NCI-H1930 (cell line): ENCODE measurements at places on chromosomes 1 and 21.

- no peak for DNase-seq
These were observed 57.8 kb downstream of the MROH9 start for GRCh38 chr1:170993151-170993550.

DNA sequence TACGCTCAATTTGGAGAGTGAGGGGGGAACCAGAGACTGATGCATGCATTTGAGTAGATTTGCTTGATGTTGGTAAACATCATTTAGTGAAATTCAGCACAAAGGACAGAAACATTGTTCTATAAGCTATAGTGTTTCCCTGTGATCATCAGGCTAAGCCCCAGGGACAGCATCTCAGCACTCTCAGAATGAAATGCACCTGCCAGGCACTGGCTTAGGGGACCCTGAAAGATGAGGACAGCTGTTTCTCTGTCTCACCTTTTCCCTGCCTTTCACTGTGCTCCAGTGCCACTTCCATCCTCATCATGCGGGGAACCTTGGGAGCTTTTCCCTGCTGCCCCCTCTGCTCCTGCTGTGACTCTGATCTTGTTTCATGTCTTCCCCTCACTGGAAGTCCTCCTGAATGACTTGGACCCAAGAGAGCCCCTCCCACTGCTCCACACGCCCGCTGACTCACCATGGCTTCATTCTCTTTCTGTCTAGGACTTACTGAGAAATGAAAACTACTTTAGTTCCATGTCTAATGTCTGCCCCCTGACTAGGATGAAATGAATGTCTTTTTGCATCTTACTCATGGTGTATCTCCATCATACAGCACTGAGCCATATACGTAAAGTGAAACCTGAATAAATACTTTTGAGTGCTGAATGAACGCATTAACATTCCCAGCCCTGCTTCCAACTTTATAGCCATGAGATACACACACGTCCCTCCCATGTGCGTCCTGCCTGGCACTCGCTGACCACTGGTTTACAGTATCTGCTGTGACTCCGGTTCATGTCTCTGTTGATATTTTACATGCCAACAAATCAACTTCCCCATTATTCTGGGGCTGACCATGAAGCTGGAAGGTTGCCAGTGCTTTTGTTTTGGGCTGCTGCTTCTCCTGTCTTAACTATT is 182.0 kb downstream of the PCP4 start:
- peak; percentile 30 for DNase-seq

DNA sequence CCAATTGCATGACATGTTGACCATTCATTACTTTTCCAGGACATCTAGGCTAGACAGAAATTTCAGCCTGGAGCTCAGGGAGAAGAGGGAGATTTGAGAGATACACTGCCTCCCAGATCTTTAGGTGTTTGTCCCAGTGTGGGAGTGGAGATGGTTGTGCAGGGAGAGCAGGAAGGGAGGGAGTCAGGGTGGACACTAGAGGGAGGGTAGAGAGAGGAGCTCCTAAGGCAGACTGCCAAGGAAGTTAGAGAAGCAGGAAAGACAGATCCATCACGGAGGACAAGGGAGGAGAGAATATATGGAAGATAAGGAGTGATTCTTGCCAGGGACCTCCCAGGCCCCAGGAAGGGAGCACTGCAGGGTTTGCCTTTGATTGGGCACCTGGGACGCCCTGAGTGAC is 8.7 kb downstream of the CDCA8 start:
- no peak for DNase-seq

GRCh38 chr1:198424441-198424840 is 116.0 kb downstream of the ATP6V1G3 start:
- no peak for DNase-seq

DNA sequence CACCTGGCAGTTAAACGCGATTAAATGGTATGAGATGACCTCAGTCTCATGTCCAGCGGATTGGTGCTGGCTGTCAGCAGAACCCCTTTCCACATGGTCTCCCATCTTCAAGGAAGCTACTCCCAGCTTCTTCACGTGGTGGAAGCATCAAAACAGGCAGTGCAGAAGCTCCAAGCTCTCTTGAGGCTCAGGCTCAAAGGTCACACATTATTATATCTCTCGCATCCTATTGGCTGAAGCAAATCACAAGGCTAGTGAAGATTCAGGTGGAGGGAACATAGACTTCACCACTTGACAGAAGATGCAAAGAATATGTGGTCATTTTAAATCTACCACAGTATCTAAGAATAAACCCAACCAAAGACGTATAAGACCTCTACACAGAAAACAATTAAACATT is 181.9 kb downstream of the VPS13D start:
- DNase-seq = no peak

DNA sequence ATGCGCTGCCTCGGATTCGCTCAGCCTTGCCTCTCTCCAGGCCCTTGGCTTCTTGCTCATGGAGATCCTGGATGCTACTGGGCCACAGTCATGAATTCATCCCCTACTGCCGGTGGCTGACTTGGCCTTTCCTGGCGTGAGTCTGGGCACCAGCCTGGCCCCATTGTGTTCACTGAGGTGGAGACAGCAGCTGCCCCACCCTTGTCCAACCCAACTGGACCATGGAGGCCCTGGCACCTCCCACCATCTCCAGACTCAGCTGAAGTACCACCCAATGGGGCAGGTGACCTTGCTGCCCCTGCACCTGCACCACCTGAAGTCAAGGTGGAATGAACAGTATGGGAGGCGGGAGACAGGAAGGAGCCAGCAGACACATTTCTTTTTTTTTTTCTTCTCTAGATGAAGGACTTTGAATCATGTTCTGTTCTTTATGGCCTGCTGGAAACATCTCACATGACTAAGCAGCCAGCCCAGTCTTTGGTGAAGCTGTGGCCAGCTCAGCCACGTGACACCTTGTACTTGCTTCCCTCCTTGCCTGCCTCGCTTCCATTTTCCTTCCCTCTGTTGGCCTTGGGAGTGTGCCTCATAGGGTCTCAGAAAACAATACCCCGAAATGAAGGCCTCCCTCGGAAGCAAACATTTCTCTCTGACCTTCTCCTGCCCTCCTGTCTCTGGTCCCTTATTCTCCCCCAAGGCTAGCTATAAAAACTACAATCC is 3.8 kb upstream of the SLC30A2 start:
- DNase-seq = no peak

DNA sequence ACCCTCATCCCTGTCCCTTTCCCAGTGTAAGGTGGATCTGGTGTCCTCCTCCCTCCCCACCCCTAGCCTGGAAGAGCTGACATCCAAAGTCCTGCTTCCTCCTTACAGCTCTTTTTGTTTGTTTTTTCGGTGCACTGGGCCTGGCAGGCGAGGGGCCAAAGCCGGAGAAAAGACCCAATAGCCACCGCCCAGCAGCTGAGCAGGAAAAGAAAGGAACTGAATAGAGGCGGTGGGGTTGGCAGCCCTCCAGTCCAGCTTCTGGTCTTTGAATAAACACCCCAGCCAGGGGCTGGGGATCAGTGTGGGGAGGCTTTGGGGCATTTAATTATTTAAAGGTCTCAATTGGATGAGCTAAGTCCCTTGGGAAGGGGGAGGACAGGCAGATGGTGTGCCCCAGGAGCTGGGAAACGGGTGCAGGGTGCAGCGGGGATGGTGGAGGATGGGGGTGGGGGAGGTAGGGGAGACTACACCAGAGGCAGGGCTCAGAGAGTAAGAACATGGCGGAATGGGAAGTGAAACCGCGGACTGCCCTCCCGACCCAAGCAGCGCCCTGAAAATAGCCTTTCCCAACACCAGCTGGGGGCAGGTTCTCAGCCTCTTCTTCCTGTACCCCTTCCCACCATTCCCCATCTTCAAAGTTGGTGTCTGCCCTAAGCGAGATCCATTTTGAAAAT is 20.2 kb downstream of the BTG2 start:
- DNase-seq = peak; percentile 10
